HCT116 (cell line): ENCODE measurements at places on chromosomes 12 and 14. TPM values are rescaled to one million over a fixed set of nuclear protein-coding genes. Genes with fewer than 3 reads are reported as not detected.

The SSTR1 gene
- not detected for total RNA-seq

DNA sequence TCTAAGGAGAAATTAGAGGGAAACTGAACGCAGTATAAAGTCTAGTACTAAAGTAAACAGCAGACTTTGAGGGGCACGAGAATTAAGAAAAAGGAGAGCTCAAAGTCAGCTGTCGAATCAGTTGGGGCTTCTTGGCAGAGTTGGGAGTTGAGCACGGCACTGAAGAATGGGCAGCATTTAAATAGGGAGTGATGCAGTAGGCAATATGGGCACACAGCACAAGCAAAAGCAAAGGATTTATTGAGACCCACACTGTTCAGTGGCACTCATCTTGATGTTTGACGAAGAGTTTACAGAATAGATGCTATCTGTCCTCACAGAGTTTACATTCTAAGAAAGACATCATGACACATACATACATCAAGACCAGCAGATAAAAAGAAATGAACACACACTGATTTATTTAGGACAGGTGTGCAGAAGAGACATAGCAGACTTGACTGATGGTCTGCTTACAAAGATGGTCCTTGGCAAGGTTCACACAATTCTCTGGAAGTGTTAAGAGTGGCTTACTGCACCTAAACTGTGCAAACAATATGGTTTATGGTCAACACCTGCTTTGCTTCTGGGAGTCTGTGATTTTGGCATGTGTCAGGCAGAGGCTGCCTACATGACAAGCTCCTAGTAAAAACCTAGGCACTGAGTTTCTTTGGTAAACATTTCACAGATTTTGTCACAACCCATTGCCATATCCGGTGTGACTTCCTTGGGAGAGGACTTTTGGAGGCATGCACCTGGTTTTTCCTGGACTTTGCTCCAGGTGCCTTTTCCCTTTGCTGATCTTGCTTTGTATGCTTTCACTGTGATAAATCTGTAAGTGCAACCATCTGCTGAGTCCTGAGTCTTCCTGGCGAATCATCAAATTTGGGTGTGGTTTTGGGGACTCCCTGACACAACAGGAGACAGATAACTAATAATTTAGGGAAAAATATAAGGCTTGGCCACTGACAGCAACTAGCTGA is 26.3 kb downstream of the ALKBH1 start:
- peaks cover 4% of the 10 kb centered on the region; the same call in 1 of the 2 replicates for H3K4me1 ChIP-seq
- no peaks in the 10 kb centered on the region for H3K27me3 ChIP-seq
- 0 out of 2 replicates have a peak, but pooled peaks cover 5% of the 10 kb centered on the region for H3K36me3 ChIP-seq
- no peak overlapping the region for H3K27ac ChIP-seq
- no peak overlapping the region for H3K4me3 ChIP-seq

The TMEM117 gene
- total RNA-seq: 3.6 TPM

DNA sequence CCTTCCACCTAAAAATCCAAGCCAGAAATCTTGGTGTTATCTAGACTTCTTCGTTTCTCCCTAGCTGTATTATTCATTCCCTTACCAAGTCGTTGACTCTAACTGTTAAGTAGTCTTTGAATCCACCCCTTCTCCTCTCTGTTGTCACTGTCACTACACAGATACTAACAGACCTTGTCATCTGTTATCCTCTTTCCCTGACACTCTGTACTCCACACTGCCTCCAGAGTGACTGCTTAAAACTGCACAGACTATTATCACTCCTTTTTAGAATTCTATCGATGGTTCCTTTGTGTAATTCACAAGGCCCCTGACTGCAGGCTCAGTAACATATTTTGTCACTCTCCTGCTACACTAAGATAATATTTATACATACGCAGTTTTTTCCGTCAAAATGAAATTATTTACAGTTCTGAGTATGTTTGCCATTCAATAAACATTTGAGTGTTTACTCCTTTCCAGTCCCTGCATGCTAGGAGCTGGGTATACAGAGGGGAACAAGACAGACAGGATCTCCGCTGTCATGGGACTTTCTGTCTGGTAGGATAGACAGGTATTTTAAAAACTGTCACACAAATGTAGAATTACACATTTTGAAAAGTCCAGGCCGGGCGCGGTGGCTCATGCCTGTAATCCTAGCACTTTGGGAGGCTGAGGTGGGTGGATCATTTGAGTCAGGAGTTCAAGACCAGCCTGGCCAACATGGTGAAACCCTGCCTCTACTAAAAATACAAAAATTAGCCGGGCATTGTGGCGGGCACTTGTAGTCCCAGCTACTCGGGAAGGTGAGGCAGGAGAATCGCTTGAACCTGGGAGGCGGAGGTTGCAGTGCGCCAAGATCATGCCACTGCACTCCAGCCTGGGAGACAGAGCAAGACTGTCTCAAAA is 3.8 kb downstream of the MARS1 start:
- no peak overlapping the region for H3K27ac ChIP-seq
- no peaks in the 10 kb centered on the region for H3K27me3 ChIP-seq
- DNase-seq: no peak
- H3K4me1 ChIP-seq: peaks cover 4% of the 10 kb centered on the region
- H3K4me3 ChIP-seq: no peak overlapping the region
- peaks cover 37% of the 10 kb centered on the region for H3K36me3 ChIP-seq

The HHIPL1 gene
- not detected for total RNA-seq
